ENCODE measurements at places on chromosomes 16 and 17.

- DNase-seq: no peak
Measured at GRCh38 chr17:32947736-32948135, 19.8 kb downstream of the TMEM98 start.

DNA sequence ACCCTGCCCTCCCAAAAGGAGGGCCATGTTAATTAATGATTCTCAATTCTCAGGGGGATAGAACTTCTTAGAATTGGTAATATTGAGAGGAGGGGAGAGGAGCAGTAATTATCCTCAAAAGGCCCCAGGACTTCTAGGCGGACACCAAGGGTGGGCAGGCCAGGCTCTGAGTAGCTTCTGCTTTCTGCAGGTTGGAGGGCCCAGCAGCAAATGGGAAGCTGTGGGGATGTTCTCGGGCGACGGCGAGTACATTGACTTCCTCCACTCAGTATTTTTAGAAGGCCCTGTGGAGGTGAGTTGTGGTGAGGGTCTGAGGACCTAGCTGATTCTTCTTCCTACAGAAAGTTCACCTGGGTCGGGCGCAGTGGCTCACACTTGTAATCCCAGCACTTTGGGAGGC, 57.5 kb downstream of the DNAH2 start:
- DNase-seq: no peak

DNA sequence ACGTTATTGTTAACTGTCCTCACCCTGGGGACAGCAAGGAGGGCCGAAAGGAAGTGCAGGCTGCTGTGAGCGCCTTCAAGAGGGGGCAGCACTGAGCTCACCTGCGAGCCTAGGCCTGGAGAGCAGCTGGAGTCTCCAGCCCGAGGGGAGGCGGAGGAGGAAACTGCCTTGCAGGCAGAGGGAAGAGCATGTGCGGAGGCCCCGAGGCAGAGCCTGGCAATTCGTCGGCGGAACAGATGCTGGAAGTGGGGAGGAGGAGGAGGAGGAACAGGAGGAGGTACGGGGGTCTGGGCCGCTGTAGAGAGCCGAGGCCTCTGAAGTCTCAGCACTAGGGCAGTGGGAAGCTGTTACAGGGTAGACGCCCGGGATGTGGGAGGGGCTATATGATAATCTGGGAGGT, 49.6 kb upstream of the PLCG2 start:
- DNase-seq: no peak

DNA sequence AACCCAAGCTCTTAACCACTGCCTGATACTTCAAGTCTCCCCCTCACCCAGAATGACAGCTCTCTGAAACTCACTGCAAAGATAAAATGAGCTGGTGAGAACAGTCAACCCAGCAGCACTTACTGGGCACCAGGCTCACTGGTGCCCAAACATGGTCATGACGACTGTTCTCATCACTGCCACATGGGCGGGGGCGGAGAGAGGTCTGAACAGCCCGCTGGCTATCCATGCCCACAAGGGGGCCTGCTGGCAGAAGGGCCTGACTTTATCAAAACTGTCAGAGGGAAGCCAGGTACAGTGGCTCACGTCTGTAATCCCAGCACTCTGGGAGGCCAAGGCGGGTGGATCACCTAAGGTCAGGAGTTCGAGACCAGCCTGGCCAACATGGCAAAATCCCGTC, 4.0 kb downstream of the MYBBP1A start:
- DNase-seq: no peak

- DNase-seq: no peak
Measured at GRCh38 chr16:61831351-61831917, 204.8 kb downstream of the CDH8 start.

- no peak for DNase-seq
Measured at GRCh38 chr17:76241691-76242255, 1.5 kb upstream of the RNF157 start.

DNA sequence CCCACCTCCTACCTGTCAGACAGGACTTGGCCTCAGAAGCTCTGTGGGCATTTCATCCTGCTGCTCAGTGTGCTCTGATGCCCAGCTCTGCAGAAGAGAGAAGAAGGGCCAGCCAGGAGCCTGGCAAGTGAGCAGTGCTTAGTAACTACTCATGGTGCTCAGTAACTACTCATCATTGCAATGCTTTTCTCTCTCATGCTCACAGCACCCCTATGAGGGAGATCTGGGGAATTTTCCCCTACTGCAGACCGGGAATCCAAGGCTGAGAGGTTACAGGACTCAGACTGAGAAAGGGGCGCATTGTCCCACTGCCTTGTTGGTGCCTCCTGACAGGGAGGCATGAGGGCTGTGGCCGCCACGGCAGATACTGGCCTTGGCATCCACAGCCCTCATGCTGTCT, 261.1 kb downstream of the C16orf95 start:
- no peak for DNase-seq

GRCh38 chr16:66701026-66701425, 4.5 kb upstream of the CMTM4 start:
- DNase-seq: no peak

DNA sequence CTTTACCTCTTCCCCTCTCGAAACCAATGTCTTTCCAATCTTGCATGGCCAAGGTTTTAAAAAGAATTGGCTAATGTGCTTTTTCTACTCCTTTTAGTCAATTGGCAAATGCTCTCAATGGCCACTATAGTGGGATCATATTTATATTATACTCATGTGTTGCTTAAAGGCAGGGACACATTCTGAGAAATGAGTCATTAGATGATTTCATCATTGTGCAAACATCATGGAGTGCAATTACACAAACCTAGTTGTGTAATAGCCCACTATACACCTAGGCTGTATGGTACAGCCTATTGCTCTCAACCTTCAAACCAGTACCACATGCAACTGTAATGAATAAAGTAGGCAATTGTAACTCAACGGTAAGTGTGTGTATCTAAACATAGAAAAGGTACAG, 180.9 kb downstream of the HS3ST3A1 start:
- DNase-seq: peak; percentile 82

DNA sequence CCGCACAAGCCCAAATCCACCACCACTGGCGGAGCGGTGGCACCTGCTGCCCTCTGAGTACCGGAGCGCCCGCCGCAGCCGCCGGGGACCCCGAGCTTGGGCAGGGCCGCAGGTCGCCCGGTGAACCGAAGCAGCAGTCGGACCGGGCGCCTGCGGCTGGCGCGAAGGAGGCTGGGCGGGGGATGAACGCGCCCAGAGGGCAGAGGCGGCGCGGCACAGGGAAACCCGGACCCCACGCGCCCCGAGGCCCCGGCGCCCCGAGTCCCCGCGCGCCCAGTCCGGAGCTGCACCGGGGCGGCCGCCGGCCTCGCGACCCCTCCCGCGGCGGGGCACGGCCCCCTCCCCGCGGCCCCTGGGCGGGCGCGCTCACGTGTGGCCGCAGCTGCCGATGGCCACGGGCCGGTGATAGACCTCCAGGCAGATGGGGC, 393 bp downstream of the RNF166 start:
- no peak for DNase-seq

DNA sequence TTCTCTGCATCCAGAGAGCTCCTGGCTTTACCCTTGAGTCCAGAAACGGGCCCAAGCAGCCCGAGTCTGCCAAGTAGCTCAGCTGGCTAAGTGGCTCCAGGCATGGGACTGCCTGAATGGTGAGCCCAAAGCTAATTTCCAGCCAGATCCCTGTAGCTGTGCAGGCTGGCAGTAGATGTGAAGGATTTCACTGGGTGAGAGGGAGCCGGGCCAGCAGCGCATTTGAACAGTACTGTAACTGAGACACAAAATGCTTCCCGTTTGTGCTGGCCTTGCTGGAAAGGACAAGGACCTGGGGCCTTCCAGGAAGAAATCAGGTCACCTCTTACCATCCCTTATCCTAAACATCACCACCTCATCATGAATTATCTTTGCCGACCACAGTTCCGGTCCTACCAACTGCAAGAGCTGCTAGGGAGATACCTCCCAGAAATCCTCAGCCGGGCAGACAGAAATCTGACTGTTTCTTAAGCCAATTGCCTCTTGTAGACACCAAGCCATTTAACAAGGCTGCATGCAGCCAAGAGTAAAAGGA, 3.7 kb downstream of the TIMP2 start:
- no peak for DNase-seq

Data from SW480 (cell line).